ENCODE measurements at places on chromosomes 3 and 15.
A peak's percentile ranks its signal among the peaks of the same experiment; 100 is the strongest.

- DNase-seq, result peak; percentile 53
Measured at GRCh38 chr15:70853318-70853972, 512 bp downstream of the LARP6 start.

- DNase-seq, result no peak
Measured at GRCh38 chr15:101637516-101637915, 14.7 kb downstream of the TM2D3 start.

- no peak for DNase-seq
Measured at GRCh38 chr15:92079047-92079446, 225.5 kb downstream of the SLCO3A1 start.

DNA sequence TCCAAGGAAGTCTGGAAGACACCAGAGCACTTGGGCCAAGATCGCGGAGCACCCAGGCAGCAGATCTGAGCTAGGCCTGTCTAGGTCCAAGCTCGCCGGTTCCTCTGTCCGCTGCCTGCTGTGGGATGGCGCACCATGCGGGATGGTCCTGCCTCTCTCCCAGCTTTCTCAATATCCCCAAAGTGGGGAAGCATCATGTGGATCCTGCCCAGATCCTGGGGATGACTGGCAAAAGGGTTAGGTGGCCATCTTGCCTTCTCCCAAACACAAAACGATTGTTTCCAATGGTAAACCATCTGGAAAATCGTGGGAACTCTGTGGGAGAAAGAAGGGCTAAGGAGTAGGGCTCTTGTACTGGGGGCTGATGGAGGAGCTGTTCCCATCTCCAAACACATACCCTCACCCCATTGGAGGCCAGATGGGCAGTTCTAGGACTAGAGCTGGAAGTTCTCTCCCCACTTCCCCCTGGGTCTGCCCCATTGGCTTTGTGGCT lies 8.9 kb downstream of the PRKCD start:
- no peak for DNase-seq

- no peak for DNase-seq
Measured at GRCh38 chr3:16396202-16396601, 117.3 kb downstream of the RFTN1 start.

- DNase-seq, result no peak
Measured at GRCh38 chr15:70832176-70832575, 21.8 kb downstream of the LARP6 start.

DNA sequence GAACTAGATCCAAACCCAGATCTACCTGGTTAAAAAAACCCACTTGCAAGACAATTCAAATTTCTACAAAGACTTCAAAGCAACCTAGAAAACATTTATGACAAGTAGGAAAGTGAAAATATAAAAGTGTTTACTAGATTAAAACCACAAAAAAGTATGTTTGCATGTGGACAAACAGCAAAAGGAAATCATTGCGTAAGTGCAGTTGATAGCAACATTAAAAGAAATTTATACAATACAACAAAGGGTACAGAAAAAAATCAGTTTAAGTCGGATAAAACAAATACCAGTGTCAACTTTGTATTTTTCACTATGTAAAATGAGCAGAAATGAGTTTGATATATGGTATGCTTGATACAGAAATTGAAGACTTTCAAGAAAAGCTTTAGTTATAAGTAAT lies 2.6 kb downstream of the EIF5A2 start:
- DNase-seq, result no peak

DNA sequence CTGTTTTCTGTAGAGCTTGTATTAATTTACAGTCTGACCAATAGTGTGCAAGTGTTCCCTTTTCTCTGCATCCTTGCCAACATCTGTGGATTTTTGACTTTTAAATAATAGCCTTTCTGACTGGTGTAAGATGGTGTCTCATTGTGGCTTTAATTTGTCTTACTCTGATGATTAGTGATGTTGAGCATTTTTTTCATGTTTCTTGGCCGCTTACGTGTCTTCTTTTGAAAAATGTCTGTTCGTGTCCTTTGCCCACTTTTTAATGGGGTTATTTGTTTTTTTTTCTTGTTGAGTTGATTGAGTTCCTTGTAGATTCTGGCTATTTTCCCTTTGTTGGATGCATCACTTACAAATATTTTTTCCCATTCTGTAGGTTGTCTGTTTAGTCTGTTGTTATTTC lies 7.6 kb upstream of the ACOX2 start:
- DNase-seq, result no peak

DNA sequence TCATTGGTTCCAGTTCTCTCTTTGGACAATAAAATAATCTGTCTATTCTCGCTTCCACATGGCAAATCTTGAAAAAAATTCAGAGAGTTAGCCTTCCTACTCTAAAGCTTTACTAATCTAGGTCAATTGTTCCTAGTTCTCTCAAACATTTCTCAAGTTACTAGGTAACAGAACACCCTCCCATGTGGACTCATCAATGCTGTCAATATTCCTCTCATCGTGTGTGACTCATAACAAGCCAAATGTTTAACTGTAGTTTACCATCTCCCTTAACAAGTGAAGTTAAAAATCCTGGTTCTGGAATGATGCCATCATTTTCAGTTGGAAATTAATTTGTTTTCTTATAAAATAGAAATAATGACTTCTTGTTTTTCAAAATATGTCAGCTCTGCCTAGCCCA lies 438.6 kb downstream of the ROBO1 start:
- no peak for DNase-seq

GRCh38 chr3:23518441-23518840 lies 287.3 kb upstream of the UBE2E1 start:
- DNase-seq, result no peak

GRCh38 chr3:104673981-104674380 lies 692.7 kb upstream of the ALCAM start:
- no peak for DNase-seq

DNA sequence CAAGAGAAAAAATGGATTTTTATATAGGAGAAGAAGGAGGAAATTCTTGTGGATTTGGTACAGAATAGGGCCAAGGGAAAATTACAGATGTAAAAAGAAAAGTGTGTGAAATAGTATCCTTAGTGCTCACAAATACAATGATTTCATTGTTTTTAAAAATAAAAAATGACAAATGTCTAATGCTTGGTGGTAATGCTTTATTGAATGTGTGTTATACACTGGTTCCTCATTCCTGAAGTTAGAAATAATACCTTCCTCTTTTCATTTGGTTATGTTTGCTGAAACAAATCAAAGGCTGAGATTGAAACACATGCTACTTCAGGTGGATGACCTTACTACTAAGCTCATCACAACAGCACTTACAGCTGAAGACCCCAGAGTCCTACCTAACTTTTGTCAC lies 37.7 kb upstream of the CCR2 start:
- no peak for DNase-seq

DNA sequence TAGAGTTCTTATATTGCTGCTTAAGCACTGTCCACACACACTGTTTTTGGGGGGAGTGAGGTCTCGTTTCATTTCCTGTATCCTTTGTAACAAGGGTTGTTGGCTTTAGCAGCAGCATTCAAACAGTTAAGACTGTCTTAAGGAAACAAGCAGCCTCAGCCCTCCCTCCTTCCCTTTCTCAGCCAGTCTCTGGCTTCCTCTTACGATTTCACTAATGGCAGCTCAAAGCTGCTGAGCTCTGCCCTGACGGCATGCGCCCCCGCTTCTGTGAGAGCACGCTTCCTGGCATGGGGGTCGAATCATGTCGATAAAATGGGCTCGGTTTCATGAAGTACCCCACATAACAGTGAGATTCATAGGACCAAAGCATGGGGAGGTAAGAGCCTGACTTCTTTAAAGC lies 105.0 kb downstream of the KLHL25 start:
- no peak for DNase-seq

DNA sequence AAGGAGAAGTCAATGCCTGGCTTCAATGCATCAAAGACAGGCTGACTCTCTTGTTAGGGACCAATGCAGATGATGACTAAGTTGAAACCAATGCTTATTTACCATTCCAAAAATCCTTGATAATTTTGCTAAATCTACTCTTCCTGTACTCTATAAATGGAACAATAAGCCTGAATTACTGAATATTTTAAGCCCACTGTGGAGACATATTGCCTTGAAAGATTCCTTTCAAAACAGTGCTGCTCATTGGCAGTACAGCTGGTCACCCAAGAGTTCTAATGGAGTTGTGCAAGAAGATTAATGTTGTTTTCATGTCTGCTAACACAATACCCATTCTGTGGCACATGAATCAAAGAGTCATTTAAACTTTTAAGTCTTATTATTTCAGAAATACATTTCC lies 181.0 kb upstream of the CBLB start:
- no peak for DNase-seq

DNA sequence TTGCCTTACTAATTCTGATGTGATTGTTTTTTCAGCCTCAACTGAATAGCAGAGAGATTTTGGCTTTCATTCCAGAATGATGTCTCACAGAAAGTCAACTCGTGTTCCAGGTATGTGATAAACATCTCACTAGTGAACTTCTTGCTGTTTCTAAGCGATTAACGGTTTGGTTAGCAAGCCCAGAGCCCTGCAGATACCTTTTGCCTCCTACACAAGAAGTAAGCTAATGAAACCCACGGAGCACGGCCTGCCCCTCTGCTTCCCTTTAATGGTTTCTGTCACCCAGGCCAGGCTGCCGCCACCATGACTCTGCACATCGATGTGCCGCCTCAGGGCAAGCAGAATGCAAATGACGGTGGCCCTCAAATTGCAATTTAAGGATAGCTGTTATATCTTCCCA lies 155.9 kb upstream of the ICE2 start:
- DNase-seq, result no peak

DNA sequence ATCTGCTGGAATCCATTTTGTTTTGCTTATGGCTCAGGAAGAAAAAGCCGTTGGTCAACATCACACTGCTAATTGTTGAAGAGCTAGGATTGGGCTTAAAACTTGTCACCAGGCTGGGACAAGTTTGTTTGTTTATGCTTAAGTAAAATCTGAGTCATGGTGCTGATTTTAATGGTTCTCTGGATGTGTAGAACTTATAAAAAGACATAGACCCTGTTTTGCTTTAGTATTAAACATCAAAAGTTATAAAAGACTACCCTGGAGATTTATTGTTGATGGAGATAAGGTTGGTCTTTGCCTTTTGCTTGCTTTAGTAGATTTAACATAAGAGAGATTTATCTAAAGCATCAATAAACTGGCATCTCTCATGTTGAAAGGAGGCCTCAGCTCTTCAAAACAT lies 348.2 kb upstream of the GOLIM4 start:
- no peak for DNase-seq

- DNase-seq, result no peak
Measured at GRCh38 chr3:193564012-193564411, 9.3 kb upstream of the ATP13A4 start.

- no peak for DNase-seq
Measured at GRCh38 chr3:49359623-49360022, 1.5 kb upstream of the GPX1 start.

DNA sequence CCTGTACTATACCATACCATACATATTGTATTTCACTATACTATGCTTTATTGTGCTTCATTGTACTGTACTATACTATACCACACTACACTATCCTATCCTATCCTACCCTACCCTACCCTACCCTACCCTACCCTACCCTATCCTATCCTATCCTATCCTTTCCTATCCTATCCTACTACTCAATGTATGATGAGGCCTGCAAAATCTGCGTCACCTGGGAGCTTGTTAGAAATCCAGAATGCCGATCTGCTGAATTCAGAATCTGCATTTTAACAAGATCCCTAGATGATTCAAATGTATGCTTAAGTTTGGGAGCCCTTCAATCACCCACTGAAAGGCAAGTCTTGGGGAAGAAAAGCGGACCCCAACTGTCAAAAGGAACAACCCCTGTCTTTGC lies 45.4 kb upstream of the CAPN7 start:
- DNase-seq, result no peak

GRCh38 chr3:143562789-143563188 lies 285.5 kb downstream of the SLC9A9 start:
- no peak for DNase-seq

DNA sequence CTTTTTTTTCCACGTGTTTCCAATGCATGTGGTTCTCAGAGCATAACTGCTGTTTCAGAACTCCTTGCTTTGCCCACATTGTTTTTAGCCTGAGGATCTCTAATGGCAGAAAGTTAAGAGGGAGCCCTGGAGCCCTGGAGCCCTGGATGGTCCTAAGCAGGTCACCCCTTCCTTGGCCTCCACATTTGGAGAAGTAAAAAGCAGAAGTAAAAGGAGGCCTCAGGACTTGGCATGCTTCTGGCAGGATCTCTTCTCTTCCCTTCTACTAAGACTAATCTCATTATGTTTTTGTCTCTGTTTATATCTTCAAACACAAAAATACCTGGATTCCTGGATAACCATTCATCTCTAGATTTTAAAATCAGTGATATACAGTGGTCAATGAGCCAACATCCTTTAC lies 50.1 kb downstream of the P2RY1 start:
- DNase-seq, result no peak

DNA sequence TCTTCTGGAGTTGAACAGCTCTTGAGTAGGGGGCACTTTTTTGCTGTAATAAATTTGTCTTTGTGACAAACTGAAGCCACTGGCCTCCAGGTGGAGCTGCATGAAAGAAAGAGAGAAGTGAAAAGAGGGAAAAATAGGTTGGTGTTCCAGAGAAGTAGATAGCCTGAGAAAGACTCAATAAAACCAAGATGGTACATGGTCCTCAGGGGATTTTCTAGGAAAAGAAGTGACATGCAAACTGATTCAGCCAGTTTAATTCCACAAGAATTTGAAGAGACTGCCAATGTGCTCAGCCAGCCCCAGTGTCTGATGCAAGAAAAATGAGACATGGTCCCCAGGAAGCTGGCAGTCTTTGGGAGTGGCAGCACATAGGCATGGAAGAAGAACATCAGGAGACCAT lies 152.7 kb downstream of the CD47 start:
- no peak for DNase-seq

DNA sequence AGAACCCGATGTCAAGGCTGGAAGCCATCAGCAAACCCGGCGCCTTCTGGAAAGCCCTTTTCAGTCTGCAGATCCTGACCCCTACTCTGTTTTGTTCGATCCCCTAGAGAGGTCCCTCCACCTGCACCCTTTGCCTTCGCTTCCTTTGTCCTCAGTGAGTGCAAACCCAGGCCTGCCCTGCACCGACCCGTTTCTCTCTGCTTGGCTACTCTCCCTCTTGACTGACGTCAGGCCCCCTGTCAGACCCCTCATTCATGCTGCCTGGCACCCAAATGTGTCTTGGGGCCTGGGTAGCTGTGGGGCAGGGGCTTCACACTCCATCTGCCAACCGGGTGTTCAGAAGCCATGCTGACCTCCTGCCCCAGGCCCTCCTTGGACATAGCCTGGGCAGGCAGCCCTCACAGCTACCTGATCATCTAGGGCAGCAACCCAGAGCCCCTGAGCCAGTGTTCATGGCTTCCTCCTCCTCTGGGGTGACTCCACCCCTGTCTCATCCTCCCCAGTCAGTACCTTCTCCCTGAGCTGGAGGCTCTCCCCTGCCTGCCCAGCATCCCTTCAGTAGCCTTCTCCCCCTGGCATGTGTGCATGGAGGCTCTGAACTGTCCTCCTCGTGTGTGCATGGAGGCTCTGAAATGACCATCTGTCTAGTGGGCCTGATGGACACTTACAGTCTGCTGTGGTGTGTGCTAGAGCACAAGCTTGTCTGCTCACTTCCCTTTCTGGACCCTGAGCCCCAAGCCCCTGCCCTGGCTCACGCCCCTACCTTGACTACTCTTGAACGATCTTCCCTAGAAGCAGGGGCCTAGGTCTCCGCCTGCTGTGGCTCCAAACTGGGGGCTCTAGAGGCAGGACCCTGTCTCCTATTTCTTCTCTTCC lies 69.4 kb downstream of the EXOG start:
- DNase-seq, result no peak

- no peak for DNase-seq
Measured at GRCh38 chr3:133169331-133170068, 131.3 kb downstream of the TMEM108 start.
